ENCODE measurements at places on chromosomes 11 and 22. TPM values are rescaled to one million over a fixed set of nuclear protein-coding genes. Genes with fewer than 3 reads are reported as not detected.

DNA sequence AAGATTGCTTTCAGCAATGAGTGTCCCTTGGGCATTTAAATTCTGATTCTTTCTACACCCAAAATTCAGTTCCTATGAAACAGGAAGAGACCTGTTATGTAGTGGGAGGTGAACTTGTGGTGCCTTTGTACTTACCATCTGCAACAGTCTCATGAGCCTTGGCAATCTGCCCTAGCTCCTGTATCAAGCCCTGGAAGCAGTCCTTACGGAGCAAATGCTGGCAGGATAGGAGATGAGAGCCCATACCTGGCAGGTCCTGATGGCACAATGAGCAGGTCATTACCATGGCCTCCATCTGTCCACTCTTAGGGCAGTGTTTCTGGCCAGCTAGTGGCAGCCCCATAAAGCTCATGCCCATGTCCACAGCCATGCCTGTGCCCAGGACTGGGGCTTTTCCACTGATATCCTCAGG, 10.8 kb downstream of the TRIM66 start:
- no peak for DNase-seq

- peak; percentile 39 for DNase-seq
Observed at GRCh38 chr22:48838846-48839730, 988.6 kb downstream of the BRD1 start.

- DNase-seq = no peak
Observed at GRCh38 chr22:17789379-17790200, 15.3 kb upstream of the BID start.

- DNase-seq = no peak
Observed at GRCh38 chr11:11027288-11027687, 169.4 kb upstream of the ZBED5 start.

DNA sequence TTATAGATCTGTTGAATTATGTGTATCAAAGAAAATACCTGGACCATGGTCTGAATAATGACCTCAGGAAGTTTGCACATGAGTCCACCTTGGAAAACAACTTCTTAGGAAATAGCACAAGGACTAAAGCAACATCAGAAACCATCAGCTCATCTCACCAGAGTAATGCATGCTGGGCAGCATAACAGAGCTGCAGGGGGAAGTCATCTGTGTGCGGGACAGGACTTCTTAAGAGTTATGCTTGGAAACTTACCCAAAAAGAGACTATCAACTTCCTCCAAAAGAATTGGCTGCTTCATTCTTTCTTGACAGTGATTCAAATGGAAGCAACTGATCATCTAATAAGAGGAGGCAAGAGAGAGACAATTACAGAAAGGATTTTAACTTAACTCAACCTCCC, 2.5 kb downstream of the OR56B4 start:
- DNase-seq = no peak

ZP1 gene
- total RNA-seq = 0.85 TPM

DNA sequence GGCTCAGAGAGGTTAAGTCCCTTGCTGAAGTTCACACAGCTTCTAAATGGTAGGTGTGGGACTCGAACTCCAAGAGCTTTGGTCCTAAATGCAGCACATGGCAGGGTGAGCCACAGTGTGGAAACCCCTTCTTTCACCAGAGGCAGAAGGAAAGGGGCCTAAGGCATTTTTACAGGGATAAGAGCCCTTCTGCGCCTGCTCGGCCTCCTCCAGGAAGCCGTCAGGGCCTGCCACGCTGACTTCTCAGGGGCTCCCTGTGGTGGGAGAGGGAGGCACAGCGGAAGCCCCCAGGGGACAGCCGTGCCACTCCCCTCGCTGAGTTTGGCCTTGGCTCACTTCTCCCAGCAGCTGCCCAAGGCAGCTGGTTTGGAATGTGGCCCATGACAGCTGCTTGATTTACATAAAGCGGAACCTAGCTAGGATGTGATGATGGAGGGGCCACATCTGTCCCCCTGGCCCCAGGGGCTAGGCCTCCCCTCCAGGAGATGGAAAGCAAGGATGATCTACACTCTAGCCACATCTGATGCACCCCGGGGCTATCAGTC, 35.4 kb downstream of the CD82 start:
- DNase-seq = no peak

DNA sequence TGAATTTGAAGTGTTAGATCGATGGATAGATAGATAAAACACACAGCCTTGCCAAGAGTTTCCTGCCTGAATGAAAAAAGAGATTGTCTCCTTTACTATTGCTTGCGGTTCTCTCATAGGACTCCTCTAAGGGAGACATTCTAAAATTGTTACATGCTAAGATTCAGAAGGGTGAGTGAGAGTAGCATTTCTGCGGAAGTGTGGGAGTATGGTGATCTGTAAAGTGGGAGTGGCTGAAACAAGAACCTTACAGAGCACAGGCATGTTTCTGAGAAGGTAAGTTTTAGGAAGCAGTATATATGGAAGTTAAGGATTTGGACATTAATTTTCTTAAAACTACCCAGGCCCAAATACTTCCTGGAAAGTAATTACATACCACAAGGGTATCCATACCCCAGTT, 139.6 kb downstream of the TRIM44 start:
- DNase-seq = no peak

- no peak for DNase-seq
Observed at GRCh38 chr22:48836673-48837340, 990.9 kb downstream of the BRD1 start.

GRCh38 chr11:104819107-104819506, 79.2 kb downstream of the CASP12 start:
- no peak for DNase-seq

E2F8 gene
- total RNA-seq = 0.13 TPM

WBP2NL gene
- total RNA-seq = 9.4 TPM

DNA sequence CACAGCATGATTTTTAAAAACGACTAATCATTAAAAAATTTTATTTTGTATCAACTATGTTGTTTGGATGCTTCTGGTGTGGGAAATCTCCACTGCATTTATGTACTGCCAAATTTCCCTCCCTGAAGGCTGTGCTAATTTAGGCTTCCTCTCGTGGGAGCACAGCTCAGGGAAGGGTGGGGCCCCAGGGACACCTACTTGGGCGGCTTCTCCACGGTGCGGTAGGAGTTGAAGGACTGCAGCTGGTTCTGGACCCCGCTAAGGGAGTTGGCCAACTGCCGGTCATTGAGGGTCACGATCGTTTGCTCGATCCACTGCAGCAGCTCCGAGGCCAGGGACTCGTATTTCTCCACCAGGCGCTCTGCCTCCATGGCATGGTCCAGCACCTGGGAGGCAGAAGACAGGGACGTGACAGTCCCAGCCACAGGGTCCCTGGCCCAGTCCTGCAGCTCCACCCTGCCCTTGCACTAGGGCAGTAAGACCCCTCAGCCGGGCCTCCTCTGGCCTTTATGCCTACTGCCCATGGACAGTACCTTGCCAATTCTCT, 18.6 kb downstream of the SPTBN2 start:
- no peak for DNase-seq

GRCh38 chr22:49643998-49644397, 183.7 kb downstream of the BRD1 start:
- no peak for DNase-seq

EFCAB6 gene
- total RNA-seq = 4.4 TPM

DNA sequence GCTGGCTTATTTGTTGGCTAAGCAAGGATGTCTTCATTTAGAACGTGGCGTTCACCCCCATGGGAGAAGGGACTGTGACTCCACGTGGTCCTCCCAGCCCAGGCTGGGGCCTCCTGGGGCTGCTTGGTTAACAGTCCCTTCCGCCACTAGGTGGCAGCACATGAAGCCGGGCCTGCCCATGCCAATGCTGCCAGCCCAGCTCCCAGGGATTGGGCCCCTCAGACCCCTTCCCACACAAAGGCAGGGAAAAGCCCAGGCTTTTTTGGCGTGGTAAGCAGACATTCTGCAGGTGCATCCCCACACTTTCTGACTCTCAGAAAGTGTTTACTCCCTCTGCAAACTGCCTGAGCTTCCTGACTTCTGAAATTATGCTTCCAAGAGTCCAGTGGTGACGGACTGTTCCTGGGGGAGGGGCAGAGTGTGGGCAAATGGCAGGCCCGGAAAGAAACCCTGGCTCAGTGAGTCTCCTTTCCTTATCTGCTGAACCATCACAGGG, 3.1 kb downstream of the CBX6 start:
- DNase-seq = peak; percentile 92

DNA sequence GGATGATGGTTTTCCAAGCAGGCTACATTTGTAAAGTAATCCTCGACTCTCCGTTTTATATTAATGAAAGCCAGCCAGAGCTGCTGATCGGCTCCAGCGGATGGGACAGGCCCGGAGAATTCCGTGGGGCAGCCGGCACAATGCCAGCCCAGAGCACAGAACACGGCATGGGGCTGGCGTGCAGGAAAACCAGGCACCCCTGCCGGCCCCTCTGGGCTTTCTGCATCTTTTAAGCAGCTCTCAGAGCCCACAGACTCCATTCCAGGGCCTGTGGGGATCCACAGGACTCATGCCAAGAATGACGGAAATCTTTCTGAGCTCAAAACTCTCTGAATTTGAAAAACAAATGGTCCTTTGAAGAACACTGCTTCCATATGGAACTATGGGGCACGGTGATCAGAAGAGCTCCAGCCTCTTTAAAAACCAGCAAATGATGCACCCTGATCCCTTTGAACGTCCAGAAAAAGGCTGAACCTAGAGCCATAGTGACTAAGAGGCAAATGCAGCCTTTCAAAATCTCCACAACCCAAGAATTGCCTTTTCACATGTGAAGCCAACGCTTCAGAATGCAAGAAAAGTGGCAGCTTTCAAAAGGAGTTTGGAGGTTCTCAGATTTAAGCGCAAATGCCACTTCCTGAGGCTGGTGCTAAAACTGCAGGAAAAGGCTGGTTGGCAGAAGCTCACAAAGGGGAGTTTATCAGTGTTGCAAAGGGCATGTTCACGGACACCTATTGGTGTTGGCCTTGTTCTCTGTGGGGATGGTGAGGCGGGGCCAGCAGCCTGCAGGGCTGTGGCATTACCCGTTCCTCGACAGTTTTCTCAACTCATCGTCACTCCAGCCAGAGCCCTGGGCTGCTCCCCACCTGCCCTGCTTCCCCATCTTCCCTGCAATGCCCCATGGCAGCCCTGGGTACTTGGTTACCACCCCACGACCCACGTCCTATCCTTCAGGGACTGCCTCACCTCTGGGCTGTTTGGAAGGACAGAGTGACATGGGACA, 212.5 kb downstream of the CTTN start:
- peak; percentile 69 for DNase-seq

DNA sequence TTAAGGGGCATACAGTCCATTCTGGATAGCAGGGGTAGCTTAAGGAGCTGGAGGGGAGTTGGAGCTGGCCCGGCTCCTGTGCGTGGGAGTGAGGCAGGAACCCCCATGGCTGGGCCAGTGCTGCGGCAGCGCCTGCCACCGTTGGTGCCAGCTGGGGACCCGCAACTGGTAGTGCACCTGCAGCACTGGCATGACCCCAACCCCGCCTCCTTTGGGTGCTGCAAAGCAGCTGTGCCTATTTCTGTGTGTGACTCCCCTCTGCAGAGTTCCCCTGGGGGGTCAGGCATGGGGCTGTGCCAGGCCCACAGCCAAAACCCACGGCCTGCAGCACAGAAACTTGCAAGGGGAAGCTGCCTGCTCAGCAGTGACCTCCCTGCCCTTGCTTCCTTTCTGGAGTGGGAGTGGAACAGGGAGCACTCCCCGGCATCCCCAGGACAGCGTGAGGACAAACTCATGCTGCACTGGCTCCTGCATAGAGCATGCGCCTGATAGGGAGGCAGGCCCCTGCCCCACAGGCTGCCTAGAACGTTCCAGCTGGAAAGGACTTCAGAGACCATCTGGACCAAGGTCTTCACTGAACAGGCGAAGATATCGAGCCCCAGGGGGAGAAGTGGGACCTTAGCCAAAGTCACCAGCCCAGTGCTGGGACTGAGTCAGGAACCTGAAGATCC, 26.2 kb upstream of the RAB1B start:
- DNase-seq = no peak

- DNase-seq = no peak
Observed at GRCh38 chr11:78085972-78086371, 6.3 kb upstream of the NDUFC2 start.

- DNase-seq = no peak
Observed at GRCh38 chr11:93089474-93090102, 108.2 kb downstream of the SLC36A4 start.

DNA sequence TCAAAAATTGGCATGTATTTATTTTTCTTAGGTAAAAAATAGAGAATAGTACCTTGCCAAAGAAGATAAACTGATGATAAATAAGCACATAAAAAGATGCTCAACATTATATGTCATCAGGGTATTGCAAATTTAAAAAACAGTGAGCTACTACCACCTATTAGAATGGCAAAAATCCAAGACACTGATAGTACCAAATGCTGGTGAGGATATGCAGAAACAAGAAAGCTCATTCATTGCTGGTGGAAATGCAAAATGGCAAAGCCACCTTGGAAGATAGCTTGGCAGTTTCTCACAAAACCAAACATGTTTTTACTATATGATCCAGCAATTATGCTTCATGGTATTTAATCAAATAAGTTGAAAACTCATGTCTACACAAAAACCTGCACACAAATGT, 46.4 kb upstream of the EED start:
- no peak for DNase-seq

SESN3 gene
- total RNA-seq = 205 TPM

RASD2 gene
- total RNA-seq = 0.45 TPM

PMM1 gene
- 28.4 TPM for total RNA-seq

DNA sequence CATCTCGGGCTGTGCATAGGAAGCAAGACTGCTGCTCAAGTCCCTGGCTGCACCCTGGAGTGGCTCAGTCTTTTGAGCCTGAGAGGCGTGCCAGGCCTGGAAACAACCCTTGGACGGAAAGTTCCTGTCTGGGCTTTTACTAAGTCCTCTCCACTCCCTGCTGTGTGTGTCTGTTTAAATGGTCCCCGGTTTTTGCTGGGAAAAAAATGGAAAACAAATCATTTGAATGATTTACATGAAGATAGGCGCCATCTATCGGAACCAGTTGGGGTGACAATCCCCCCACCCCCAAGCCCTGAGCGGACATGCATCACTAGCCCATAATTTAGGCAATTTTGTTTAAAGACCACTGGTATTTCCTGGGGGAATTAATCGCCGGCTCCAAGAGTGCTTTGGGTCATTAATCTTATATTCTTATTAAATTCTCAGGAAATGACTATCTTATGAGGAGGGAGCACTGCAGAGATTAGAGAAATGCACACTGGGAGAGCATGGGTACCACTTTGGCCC, 2.7 kb upstream of the GAB2 start:
- DNase-seq = peak; percentile 90

GRCh38 chr11:46480909-46481308, 89.3 kb upstream of the CHRM4 start:
- no peak for DNase-seq

Measured in sciatic nerve (tissue), 2 donors.